Stimulated activated CD8-positive, alpha-beta memory T cell treated with anti-CD3 and anti-CD28 coated beads, Interleukin-12 subunit alpha, Interleukin-12 subunit beta, amount 100 ng/mL, for 1 hour (primary cell): ENCODE measurements at places on chromosomes 11 and 22.

DNA sequence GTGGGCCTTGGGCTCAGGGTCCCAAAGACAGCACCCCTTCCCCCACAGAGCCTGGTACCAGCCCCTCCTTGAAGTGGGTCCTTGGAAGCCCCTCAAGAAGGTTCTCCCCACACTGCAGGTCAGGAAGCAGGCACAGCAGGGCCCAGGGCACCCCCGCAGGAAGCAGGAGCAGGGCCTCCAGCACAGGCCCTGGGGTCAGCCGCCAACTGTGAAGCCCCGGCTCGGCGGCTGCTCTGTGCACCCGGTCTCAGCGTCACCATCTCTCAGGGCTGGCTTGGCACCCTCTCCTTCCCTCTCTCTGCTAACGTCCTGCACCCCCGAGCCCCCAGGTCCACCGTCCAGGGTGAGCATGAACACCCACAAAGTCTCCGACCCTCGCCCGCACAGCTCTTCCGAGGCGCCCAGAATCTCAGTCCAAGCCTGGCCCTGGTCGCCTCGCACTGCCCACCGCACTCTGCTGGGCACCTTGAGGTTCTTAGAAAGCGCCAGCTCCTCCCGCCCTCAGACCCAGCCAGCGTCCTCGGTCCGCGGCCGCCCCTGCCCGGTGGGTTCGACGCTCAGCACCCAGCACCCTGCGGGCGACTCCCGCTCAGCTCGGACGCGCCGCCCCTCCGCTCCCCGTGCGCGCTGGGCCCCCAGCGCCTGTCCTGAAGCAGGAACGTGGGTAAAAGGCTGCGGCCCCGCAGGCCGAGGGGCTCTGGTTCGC lies 1.4 kb upstream of the SIGIRR start:
- DNase-seq, result no peak

DNA sequence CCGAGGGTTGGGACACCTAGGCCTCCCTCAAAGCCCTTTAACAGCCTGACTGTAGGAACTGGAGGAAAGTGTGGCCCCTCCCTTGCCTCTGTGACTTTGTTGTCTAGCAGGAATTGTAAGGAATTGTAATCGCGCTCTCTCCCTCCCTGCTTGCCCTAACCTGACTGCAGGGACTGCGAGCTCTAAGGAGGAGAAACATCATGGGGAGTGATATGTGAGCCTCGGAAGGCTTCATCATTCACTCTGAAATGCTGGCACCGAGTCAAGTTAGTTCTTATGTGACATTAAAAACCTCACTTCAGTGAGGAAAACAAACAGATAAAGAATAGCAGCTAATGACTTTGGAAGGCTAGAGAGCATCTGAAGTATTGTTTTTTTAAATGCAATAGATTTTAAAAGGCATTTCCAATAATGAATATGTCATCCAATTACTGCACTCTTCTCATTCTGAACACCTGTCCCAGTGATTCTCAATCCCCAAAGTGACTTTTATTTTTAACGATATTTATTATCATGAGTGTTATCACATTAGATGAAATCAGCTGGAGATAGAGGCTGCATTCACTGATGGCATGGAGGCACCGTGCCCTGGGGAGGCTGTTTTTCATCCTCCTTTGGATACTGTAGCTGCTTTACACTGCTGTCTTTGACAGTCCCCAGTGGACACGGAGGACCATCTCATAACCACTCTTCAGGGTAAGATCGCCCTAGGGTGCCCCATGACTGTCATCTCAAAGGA lies 58.5 kb upstream of the NTM start:
- DNase-seq, result no peak

DNA sequence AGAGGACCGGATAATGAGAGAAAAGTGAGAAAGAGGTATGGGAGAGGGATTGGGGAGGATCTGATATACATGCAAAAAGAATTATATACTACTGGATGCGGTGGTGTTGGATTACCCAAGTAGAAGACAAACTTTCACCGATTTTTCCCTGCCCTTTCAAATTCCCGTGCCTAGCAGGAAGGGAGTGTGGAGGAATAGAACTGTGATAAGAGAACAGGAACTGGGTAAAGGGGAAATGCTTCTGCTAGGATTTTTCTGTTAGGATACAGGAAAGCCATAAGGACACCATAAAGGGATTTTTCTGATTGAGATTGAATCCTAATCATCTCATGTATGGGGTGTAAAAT lies 480 bp upstream of the MTMR2 start:
- no peak for DNase-seq

DNA sequence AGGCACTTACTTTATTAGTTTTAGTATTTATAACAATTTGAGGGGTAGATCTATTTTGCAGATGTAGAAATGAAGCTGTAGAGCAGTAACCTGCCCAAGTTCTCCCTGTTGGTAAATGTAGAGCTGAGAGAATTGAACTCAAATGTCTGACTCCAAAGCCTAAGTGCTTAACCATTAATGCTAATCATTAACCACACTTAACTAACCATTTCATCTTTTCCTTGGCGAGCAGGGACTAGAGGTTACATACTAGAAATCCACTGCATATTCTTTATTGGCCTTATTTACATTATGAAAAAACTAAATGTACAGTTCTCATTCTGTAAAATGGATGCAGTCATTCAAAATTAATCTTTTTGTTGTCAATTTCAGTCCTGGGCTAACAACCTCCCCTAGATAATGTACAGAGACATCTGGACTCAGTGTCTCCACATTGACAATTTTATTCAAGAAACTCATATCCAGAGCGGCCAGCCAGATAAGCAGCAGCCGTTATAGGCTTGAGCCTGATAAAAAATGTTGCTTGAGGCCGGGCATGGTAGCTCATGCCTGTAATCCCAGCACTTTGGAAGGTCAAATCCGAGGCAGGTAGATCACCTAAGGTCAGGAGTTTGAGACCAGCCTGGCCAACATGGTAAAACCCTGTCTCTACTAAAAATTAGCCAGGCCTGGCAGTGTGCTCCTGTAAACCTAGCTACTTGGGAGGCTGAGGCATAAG lies 76.7 kb upstream of the PICALM start:
- no peak for DNase-seq
